Activated naive CD4-positive, alpha-beta T cell (primary cell): ENCODE measurements at places on chromosomes 2 and 18.

- DNase-seq = no peak
These were observed 2.6 kb downstream of the NRP2 start for GRCh38 chr2:205684871-205685313.

GRCh38 chr18:31710826-31711225 is 26.4 kb upstream of the B4GALT6 start:
- no peak for DNase-seq

DNA sequence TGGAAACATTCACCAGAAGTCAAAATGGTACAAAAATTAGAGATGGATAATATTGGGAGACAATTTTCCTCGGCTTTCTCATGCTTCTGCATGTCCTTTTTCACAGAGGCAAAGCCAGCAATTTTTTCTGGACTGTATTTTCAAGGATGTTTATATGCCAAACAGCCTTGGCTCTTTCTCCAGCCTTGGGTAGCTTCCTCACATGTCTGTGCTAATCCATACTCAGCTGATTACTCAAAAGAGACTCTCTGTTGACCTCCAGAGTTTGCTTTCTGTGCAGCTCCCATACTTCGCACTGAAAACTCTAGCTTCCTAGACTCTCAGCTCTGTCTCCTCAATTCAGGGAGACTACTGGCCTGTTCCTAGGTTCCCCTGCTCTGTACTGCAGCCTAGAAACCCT is 10.6 kb downstream of the C18orf63 start:
- DNase-seq = no peak

- no peak for DNase-seq
These were observed 151.1 kb downstream of the ZNF407 start for GRCh38 chr18:74748809-74749208.

DNA sequence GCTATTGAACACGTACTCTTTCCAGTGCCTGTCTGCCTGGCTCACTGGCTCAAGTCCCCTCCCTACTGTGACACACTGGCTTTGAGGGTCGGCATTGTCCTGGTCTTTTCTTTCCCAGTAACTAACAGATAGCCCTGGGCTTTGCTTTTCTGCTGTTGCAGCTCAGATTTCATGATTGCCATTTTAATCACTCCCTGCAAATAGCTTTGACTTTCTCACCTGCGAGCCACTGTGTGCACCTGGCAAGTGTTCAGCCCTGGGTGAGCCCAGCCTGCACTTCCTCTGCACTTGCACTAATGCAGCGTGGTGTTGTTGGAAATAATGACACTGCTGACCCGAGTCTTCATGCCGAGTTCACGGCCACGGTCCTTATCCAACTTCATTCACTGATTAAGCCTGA is 52.9 kb downstream of the DCDC2C start:
- DNase-seq = no peak

- DNase-seq = no peak
These were observed 52.2 kb downstream of the NXPH2 start for GRCh38 chr2:138727956-138728355.

GRCh38 chr2:104599787-104600510 is 254.0 kb upstream of the POU3F3 start:
- DNase-seq = no peak

- no peak for DNase-seq
These were observed 19.1 kb downstream of the LDLRAD4 start for GRCh38 chr18:13237641-13238040.

DNA sequence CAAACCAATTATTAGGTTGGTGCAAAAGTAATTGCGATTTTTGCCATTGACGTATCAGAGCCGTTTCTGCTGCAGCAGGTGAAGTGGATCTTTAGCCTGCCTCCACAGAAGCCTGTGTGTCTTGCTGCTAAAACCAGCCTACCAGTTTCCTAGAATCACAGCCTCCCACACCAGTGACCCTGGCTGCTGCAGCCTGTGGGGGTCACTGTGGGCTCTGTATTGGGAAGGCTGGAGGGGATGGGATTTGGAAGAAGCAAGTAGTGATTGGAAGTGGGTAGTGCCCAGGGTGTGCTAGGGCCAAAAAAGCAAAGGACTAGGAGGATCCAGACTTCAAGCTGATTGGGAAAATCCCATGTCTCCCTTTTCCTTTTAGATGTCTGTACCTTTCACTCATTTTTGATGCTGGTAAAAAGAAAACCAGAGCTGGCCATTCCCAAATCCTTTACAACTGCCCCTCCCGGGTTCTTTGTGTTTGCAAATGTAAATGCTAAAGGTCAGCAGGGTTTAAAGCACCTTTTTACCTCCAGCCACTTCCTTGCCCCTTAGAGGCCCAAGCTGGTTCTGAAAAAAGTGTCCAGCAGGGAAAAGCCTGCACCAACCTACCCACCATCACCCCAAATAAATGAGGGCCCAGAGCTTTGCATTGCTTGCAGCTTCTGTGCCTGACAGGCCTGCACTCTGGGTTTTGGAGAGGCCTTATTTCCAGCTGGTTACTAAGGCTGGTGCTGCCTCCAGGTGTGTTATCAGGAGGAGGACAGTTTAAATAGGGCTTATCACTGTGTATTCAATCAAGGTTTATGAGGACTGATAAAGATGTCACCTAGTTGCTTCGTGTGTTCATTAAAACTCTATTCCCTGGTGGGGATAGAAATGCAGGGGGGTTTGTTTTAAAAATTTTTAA is 172.0 kb downstream of the MIB1 start:
- DNase-seq = no peak

- no peak for DNase-seq
These were observed 37.4 kb upstream of the C1D start for GRCh38 chr2:68100189-68100588.

- DNase-seq = no peak
These were observed 267.2 kb downstream of the SP3 start for GRCh38 chr2:173697929-173698328.

- no peak for DNase-seq
These were observed 256.2 kb downstream of the PIEZO2 start for GRCh38 chr18:10893196-10893595.

DNA sequence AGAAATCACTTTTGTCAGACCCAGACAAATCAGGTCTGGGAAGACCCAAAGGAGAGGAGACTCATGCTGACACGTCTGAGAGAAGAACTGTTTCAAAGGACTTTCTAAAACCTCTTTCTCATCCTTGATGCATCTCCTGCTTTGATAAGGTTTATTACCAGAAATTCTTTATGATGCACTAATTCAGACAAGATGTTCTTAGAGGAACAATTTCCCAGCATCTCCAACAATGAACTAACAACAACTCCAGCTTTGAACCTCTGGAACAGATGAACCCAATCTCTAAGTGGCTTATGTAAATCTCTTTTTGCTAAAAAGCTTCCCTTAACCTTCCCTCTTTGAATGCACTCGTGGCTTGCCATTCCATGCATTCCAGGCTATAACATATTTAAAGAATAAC is 15.9 kb upstream of the SERPINB11 start:
- DNase-seq = no peak

GRCh38 chr2:165560377-165560988 is 91.0 kb downstream of the CSRNP3 start:
- DNase-seq = no peak
